Activated CD8-positive, alpha-beta memory T cell treated with anti-CD3 and anti-CD28 coated beads for 4 hours (primary cell): ENCODE measurements at places on chromosomes 2 and 18.
A peak's percentile ranks its signal among the peaks of the same experiment; 100 is the strongest.

GRCh38 chr2:10446631-10447030, 1.5 kb downstream of the ODC1 start:
- no peak for DNase-seq

DNA sequence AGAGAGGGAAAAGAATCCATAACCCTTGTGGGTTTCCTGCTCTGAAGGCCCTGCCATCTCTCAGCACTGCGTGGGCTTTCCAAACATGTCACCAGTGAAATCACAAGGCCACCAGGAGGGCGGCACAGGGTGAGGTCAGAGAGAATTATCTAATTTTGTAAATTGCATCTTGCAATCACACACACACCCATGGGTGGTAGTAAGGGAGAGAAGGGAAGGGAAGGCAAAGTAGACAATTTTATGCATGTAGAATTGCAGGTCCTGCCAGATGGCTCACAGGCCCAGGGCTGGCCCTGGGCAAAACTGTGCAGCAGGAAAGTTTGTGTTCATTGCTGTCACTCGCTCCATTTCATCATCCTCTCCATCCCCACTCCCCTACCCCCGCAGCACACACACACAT, 21.0 kb upstream of the ZBTB7C start:
- DNase-seq, result no peak

- DNase-seq, result no peak
Observed at GRCh38 chr2:42094114-42094513, 46.3 kb downstream of the PKDCC start.

- no peak for DNase-seq
Observed at GRCh38 chr2:198408171-198408570, 603.8 kb downstream of the PLCL1 start.

DNA sequence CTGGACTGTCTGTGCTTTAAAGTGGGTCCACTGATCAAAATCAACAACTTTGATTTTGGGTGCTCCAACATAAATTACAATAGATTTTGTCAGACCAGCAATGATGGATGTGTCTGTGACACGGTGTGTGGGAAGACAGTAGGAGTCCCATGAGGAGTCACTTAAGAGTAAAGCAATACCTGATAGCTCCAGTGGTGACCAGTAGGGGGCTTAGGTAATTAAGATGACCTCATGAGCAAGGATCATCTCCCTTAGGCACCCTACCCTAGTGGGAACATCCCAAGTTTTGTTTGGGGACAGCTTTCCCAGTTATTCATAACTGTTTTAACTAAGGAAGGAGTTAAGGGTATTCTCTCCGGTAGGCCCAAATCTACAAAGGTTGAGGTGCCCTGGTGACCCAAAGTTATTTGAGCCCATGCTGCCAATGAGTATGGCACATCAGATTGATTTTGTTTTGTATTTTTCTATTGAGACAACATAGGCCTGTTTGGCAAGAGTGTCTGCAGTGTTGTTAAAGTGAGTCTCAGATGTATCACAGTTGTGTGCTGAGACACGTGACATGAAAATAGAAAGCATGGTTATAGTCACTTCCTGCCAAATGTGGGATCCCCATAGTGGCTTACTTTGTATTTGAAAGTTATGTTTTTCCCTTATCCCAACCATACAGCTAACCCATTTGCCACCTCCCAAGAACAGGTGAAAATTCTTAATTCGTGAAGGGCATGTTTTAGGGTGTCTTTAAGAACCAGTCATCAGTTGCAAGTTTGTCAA, 1337.6 kb upstream of the SLC39A10 start:
- DNase-seq, result no peak

GRCh38 chr2:200310545-200310971, 4.1 kb downstream of the SPATS2L start:
- DNase-seq, result no peak

GRCh38 chr2:199128476-199129229, 329.1 kb downstream of the SATB2 start:
- DNase-seq, result no peak

DNA sequence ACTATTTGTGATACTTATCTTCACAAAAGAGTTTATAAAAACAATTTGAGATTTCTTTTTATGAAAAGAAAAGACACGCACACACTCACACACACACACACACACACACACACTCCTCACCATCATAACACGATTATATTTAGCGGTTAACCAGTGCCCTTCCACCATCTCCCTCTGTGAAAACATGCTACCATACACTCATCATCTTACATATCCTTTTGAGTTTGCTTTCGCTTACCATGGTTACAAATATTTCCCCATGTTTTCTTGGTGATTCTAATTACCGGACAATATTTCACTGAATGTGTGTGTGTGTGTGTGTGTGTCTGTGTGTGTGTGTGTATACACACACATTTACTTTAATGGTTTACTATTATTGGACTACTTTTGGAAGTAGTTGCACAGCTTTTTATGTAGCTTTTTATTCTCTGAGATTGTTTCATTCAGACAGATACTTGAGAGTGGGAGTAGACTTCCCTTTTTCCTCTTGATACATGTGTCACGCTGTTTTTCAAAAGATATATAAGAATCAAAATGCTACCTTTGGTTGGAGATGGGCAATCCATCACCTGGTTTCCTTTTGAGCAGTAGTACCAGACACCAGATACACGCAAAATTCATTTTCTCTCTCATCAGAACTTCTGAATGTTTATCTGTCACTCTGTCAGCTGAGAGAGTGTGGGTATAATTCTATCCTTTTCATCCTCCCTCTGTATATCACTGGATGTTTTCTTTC, 138.1 kb downstream of the SETBP1 start:
- DNase-seq, result no peak

DNA sequence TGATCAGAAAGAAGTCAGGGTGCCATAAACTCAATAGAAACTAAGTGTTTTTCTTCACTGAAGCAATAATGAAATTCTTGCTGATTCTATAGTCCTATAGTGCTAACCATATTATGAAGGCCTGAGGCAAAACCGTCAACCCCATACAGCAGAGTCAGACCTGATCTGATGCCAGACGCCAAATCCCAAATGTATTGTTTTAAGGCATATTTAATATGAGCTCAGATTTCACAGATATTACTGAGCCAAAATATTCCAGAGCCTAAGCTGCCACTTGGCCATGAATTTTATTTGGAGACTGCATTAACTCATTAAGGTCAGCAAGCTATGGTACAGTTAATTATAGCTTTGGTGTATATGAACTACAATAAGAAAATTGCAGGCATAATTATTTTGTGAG, 53.4 kb downstream of the SCN1A start:
- DNase-seq, result no peak

- no peak for DNase-seq
Observed at GRCh38 chr2:100747996-100748615, 71.8 kb upstream of the NPAS2 start.

DNA sequence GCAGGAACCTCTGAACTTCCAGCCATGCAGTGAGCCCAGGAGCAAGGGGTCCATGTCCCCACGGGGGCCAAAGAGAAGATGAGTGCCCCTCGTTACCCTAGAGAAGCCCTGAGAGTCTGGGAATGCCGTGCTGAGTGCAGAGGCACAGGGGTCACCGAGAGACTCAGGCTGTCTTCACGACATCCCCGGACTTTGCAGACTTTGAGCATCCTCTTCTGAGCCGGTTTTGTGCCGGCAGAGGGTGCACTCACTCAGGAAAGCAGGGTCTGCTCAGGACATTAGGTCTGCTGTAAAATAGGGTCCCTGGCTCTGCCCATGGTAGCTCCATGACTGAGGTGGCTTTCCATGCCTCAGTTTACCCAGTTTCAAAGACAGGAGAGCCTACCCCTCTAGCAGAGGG, 71.0 kb downstream of the GALNT14 start:
- no peak for DNase-seq

DNA sequence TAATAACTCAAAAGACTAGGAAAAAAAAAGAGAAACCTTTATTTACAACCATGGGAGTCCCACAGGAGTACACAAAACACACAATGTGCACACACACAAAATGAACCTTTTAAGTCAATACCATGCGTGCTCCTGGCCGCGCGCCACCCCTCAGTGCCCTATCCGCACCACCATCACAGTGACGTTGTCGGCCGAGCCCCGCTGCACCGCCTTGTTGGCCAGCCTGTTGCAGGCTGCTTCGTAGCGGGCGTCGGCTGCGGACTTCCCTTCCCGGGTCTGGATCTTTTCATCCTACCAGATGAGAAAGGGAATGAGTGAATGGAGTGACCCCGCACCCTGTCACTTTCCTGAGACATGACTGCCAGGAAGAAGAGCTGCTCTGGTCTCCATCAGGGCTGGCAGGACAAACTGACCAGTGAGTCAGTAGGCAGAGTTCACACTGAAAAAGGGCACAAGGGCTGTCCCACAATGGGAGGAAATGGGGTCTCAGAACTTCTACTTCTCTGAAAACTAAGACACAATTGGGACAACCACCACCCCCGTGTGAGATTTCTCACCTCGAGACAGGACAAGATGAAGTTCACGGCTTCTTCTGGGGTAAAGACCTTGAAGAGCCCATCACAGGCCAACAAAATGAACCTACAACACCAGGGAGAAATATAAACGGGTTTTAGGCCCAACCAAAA, 11.8 kb downstream of the ERFE start:
- no peak for DNase-seq

DNA sequence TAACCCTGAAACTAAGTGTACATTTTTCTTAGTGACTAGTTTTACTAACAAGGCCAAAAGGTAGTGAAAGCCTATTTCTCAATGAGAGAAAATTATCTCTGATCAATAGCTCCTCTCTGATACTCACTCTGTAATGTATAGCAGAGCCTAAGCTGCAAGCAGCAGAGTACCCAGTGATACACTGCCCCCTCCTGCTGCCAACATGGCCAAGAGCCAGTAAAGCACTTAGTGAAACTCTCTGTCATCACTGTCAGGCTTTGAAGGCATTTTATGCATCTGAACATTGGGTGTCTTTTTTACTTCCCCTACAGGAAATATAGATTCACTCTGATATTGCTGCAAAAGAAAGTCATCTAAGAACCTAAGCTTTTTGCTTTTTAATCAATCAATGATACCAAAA, 784.1 kb upstream of the CDH7 start:
- no peak for DNase-seq

DNA sequence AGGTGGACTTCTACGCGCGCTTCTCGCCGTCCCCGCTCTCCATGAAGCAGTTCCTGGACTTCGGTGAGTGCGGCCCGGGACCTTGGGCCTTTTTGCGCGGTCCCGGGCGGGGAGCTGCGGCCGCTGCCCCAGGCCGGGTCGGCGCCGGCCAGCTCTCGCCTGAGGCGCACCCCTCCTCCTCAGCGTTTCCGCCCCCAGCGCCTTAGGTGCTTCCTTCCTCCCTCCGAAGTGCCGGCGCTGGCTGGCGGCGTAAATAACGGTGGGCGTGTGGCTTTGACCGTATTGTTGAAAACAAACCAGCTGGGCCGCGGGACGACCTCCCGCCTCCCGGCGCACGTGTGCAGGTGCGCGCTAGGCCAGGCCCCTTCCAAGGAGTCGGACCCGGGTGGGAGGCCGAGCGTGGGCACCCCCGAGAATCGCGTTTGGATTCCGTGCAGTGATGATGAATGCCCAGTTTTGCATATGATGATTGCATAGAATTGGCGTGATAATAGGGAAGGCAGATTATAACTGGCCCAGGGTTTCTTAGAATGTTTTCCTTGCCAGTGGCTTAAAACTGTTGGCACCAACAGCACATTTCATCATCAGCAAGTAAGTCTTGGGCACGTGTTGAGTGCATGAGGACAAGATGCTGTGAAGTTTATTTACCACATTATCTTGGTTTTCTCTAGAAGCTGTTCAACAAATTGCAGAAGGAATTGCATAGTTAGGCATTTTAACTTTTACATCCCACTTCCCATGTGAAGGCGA, 569 bp downstream of the PDK1 start:
- peak; percentile 39 for DNase-seq

DNA sequence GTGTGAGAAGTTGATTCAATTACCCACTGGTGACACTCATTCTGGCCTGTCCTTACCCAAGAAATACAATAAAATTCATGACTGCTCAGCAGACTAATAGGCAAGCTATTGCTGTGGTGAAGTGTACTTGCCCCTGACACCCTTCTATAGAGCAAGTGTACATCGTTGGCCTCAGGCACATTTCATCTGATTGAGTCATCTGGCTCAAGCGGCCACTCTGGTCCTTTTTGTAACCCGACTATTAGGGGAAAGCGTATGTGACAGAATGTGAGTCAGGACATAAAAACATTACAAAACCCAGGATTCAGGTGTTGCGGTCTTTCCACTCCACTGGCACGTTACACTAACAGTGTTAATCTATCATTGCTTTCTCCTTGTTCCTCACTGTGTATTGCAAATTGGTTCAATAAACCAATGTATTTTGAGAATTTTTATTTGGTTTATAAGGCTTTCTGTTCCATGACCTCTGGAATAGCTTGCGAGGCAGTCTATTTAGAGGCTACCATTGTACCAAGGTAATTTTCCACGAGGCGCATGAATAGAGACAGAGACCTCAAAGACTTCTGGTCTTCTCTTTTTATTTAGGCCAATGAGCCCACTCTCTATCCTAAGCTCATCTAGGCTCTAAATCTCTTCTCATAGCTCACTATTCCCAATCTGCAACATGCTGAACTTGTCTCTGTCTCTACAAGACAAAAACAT, 10.2 kb upstream of the TTC32 start:
- DNase-seq, result no peak

DNA sequence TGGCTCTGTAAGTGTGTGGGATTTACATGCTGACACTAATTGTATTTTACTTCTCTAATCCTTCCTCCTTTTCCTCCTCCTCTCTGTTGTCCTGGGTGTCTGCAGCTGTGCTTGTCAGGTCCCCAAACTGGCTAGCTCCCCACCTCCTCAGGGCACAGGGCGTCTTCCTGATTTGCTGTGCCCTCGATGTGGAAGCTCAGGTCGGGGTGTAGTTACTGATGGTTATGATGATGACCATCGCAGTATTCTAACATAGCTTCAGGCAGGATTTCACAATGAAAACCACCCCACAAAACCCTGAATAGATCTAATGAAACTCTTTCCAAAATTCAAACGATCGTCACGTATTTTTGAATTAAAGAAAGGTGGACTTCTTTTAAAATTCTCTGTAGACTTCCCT, 428.4 kb downstream of the TGIF1 start:
- DNase-seq, result no peak

GRCh38 chr2:127086990-127087790, 19.8 kb downstream of the BIN1 start:
- no peak for DNase-seq

GRCh38 chr2:217396165-217396564, 536.3 kb upstream of the TNP1 start:
- no peak for DNase-seq

DNA sequence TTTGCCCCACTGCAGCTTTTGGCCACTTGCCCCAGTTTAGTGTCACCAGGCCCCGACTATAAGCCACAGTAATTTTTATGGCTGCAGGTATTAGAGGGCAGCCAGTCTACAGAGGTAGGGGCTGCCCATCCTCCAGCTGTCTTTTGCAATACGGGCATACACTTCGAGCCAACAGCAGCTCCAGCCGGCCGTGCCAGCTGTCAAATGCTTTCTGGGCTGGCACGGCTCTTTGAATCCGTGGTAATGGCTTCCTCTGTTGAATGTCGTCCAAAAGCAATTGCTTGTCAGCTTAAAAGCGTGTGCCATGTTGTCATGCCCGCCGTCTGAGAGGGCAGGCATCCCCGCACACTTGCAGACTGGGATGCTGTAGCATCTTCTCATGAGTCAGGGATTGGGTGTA, 41.3 kb downstream of the BCL2L11 start:
- DNase-seq, result no peak

GRCh38 chr2:223751012-223751411, 86.4 kb downstream of the AP1S3 start:
- DNase-seq, result no peak
